ENCODE measurements at places on chromosomes 4 and X.

DNA sequence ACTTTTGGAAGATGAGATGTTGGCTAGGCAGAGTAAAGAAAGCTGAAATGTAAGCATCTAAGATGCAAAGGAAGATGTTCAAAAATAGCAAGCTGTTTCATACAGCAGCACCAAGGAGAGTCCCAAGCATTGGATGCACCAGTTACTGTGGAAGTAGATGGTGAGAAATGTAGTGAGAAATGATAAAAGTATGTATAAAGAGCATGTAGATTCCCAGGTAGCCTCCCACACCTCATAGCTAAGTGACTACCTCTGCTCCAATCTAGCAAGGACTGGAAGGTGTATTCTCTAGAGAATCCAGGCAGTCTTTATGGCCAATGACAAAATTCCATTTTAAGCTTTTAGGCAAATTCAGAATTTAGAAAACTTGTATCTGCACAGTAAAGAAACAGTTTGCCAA, 50.9 kb upstream of the C4orf54 start:
- DNase-seq: no peak

- DNase-seq: no peak
These were observed 46.2 kb downstream of the REELD1 start for GRCh38 chr4:146260521-146260920.

GRCh38 chrX:53321230-53321942, 40.0 kb upstream of the IQSEC2 start:
- no peak for DNase-seq

DNA sequence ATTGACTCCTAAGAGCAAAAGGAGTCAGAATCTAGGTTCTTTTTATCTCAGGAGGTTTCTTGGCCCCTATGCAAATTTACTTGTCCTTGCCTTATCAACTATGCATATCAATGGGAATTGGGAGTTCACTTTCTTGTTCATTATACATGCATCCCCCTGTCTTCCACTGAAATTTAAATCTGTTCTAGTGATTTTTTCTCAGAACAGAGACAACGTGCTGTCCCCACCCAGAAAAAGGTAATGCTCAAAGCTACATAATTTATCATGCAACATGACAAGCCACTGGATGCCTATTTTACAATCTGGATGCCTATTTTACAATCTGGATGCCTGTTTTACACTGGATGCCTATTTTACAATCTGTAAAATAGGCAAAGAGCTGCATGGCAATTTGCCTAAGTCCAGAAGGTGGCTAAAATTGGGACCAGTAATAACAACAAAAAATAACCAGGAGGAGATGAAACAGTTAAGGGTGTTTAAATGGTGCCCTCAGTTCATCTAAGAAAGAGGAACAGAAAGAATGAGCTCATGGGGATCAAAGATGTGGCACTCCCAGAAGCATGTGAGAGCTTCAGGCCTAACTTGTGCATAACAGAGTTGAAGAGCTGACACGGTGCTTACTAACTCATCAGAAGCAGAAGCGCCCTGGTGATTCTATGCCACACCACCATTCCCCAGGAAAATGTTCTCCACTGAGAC, 537.8 kb upstream of the BOD1L1 start:
- no peak for DNase-seq

DNA sequence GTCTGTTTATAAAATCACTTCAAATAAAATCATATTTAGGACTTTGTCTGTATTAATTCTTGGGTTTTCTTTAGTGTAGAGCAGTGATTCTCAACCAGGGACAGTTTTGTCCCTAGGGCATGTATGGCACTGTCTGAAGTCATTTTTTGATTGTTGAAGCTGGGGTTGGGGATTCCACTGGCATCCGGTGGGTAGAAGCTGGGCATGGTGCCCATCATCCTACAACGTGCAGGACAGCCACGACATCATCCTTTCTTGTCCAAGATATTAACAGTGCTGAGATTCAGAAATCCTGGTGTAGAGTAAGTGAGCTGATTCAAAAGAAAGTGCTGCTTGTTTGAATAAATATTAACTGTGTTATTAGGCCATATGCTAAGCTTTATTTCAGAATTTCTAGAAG, 28.6 kb downstream of the DCLK2 start:
- no peak for DNase-seq

GRCh38 chr4:110867251-110867960, 244.5 kb upstream of the PITX2 start:
- no peak for DNase-seq

DNA sequence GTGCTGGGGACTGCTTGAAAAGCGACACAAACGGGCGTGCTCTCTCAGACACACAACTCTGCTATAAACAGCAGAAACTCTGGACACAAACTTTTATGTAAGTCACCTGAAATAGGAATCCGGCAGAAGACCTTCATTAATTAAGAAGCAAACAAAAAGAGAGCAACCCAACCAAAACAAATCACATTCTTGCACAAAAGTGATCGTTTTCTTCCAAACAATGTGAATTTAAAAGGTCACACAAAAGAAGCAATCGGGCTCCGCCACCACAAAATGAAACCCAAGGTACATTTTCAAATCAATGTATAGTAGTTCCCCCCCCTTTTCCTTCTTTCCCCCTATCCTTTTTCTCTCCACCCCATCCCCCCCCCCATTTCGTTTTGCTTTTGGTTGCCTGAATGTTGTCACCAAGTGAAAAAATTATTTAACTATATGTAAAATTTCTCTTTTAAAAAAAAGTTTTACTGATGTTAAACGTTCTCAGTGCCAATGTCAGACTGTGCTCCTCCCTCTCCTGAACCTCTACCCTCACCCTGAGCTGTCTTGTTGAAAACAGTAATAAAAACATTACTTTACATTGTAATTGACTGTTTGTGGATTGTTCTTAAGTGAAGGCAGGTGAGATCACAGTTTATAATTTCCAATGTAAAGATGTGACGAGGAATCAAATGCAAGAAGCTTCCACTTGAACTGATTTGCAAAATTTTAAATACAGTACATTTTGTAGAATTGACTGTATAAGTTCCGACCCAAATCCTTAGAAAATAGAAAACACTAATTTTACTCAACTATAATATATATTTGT, 2.4 kb downstream of the MAB21L2 start:
- no peak for DNase-seq

DNA sequence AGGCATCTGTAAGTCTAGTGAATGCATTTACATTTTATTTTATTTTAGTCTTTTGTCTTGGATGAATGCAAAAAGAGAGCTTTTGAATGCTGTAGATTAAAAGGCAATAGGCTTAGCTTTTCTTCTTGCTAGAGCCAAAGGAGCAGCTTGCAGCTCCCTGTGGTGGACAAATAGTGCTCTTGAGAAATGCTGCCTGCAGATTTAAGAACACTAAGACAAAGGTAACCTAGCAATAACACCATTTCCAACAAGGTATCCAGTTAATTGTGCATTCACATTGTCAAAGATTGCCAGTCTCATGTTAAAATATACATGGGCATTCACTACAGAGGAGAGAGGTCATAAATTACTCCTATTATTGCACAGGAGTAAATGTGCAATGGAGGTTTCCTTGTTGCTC, 859.2 kb upstream of the PRKX start:
- no peak for DNase-seq

- peak; percentile 7 for DNase-seq
These were observed 2471.7 kb downstream of the ARAP2 start for GRCh38 chr4:33772582-33772981.

- DNase-seq: no peak
These were observed 8.3 kb upstream of the NAP1L5 start for GRCh38 chr4:88705805-88706492.

GRCh38 chr4:163382178-163382869, 38.6 kb downstream of the NPY5R start:
- DNase-seq: no peak

GRCh38 chr4:11312389-11312788, 116.3 kb downstream of the HS3ST1 start:
- DNase-seq: no peak

DNA sequence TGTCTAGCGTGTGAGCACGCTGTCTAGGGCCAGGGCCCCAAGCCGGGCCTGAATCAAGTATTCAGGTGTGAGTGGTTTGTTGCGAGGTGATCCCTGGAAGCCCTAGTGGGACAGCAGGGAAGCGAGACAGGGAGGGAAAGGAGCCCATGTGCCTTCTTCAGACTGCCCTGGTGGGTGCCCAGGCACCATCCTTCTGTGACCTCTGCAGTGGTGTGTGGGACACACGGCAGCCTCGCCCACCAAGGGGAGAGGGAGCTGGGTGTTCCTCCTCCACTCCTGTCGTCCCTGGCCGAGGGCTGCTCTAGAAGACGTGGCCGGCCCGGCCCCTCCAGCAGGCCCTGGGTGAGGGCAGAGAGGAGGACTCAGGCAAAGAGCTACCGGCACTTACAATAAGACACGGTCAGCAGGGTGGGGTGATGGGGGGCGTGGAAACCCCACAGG, 47.4 kb downstream of the HTRA3 start:
- DNase-seq: no peak

- DNase-seq: no peak
These were observed 60.3 kb downstream of the DLG3 start for GRCh38 chrX:70504772-70505450.

DNA sequence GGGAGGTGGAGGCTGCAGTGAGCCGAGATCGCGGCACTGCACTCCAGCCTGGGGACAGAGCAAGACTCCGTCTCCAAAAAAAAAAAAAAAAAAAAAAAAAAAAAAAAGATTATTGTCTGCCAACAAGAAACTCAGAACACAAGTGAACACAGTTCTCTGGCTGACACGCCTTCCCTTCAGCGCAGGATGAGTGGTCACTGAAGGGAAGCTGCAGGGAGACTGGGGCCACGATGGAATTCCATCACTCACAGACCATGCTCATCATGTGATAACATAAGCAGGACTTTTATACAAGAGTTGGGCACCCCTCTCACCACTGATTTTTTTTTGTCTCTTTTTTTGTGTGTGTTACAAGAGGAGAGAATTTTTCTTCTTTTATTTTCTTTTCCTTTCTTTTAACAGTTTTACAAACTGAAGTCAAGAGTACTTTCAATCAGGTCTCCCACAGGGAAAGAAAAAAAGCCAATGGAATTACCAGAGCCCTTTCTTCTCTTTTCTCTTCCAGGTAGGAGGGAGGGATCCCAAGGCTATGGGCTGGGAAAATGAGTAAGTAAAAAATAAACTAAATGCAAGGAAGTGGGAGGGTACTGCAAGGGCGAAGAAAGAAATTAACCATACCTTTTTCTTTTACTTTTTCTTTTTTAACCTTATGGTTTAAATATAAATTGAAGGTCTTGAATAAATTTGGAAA, 435.6 kb downstream of the GPM6A start:
- no peak for DNase-seq

GRCh38 chr4:96149894-96150293, 310.0 kb downstream of the PDHA2 start:
- DNase-seq: no peak

DNA sequence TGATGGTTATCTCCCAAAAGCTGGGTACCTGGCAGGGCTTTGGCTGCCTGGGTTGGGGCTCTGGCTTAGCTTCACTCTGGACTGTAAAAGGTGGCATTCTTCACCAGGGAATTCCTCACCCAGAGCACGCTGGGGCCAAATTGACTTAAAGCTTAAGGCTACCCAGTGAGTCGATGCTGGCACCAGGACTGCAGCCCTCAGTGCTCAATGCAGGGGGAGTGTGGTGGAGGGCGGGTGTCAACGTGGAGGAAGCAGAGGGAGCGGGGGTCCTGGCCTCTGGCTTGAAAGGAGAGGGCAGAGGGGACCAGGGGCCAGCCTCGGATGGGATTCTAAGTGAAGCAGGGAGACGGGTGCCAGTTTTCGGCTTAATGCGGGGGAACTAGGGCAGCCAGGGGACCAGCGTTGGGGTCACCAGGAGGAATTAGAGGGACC, 446 bp upstream of the FAM50A start:
- DNase-seq: no peak
